ENCODE measurements at places on chromosomes 12 and 14.

GRCh38 chr12:38639625-38640024, 265.8 kb downstream of the CPNE8 start:
- no peak for DNase-seq

DNA sequence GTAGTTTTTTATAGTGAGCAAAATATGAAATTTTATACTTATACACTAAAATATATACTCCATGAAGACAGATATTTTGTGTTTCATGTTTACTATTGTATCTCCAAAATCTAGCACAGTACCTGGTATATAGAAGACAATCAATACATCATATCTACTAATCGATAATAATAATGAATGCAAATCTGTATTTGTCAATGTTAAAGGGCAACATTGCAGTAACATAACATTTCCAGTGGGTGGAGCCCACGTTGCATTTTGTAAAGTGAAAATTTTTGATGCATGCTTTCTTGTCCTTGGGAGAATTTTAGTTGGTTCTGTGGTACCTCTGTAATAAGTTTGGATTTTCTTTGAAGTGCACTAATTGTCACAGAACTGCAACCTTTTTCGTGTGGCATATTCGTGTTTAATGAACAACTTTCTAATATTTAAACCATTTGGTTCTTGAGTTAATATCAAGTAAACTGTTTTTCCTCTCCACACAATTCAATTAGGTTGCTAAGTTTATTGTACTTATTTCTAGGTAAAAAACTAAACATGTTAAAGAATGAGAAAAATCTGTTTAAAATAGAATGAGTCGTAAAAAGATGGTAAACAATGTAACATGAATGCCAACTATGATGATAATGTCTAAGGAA, 47.4 kb downstream of the AVPR1A start:
- no peak for DNase-seq

GRCh38 chr12:14326699-14327098, 38.8 kb upstream of the ATF7IP start:
- no peak for DNase-seq

- DNase-seq = no peak
These were observed 48.4 kb downstream of the FNTB start for GRCh38 chr14:65035049-65035448.

- no peak for DNase-seq
These were observed at the start of gene CKB for GRCh38 chr14:103522649-103523574. Gene CKB (minus strand): TSS chr14:103522830. CDS start chr14:103522493, 337 bp downstream.

GRCh38 chr12:55982319-55982936, 8.6 kb downstream of the RAB5B start:
- DNase-seq = no peak
